ENCODE measurements at places on chromosomes 16 and 17.
A peak's percentile ranks its signal among the peaks of the same experiment; 100 is the strongest.

- DNase-seq: no peak
Measured at GRCh38 chr16:80656711-80657150, 115.9 kb downstream of the DYNLRB2 start.

DNA sequence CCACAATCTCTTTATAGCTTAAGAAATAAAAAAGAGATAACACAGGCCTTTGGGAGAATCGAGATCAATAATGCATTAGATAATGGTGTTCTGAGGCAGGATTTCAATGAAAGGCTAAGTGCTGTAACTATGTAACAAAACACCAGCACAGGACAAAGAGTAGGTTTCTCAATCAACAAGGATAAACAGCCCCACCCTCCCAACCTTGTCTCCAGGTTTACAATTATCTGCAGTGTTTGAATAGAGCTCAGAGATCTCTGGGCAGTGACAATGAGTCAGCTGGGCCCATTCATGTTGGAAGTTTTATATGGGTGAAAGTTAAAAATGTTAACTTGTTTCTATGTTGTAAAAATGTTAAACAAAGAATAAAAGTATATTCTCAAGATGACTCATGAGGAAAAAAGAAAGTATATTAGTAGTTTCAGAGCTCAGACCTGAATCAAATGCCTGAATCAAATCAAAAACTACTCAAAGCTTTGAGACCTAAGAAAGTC lies 17.0 kb upstream of the KRT20 start:
- DNase-seq: no peak

GRCh38 chr16:4298761-4299522 lies 16.9 kb upstream of the GLIS2 start:
- peak; percentile 77 for DNase-seq

DNA sequence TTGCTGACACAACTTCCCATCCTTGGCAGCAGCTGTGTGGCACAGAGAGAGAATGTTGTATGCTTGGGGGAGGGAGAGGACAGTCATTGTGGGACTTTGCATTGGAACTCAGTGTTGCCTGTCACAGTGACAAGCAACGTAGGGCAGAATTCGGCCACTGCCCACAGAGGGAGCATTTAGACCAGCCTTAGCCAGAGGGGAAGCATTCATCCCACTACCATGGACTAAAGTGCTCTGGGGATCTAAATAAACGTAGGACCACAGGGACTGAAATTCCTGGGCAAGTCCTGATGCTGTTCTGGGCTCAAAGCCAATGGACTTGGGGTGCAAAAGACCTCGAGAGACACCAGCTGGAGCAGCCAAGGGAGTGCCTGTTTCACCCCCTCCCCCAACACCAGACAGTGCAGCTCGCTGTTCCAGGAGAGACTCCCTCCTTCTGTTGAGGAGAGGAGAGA lies 44.9 kb downstream of the ABCA8 start:
- no peak for DNase-seq

DNA sequence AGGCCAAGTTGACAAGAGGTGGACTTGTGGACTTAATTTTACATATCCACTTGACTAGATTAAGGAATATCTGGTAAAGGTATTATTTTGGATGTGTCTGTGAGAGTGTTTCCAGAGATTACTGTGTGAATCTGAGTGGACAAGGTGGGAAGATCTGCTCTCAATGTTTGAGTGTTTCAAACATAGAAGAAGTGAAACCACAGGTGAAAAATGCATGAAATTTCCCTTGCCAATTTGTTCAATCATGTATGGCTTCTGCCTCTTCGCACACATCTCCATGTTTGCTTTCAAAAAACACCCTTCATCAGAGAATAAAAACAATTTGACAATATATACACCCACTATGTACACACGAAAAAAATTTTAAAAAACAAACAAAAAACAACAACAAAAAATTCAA lies 152.7 kb downstream of the SALL1 start:
- DNase-seq: no peak

DNA sequence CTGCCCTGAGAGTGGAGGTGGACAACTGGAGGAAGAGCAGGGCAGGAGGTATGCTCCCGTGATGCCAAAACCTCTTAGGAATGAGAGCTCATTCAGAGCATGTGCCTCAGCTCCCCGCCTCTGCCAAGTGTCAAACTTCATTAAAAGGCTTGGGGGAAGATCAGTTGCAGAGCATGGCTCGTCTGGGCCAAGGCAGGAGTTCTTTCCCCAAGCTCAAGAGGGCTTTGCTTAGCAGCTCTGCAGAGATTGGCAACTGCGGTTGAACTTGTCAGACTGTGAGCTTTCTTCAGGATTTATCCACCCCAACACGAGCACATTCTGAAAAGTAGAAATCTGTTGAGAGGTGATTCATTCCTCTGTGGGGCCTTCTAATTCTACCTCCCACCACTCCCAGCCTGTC lies 248.1 kb downstream of the HS3ST3A1 start:
- DNase-seq: peak; percentile 42

GRCh38 chr16:87382023-87382785 lies 1.4 kb downstream of the FBXO31 start:
- no peak for DNase-seq

GRCh38 chr17:36661047-36661666 lies 59.8 kb downstream of the MRM1 start:
- no peak for DNase-seq
